H4 (cell line): ENCODE measurements at places on chromosomes 2 and 18. TPM values are rescaled to one million over a fixed set of nuclear protein-coding genes. Genes with fewer than 3 reads are reported as not detected.

DNA sequence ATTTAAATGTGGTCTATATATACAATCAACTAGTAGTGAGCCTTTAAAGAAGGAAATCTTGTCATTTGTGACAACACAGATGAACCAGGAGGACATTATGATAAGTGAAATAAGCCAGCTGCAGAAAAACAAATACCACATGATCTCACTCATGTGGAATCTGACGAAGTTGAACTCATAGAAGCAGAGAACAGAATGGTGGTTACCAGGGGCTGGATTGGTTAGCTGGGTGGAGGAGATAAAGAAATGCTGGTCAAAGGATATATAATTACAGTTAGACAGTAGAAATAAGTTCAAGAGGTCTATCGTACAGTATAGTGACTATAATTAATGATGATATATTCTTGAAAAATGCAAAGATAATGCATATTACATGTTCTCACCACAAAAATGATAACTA, 267.9 kb downstream of the FBXO15 start:
- DNase-seq, result peak; percentile 5

FOXI3 gene
- total RNA-seq, result not detected in 2 replicates

SRD5A2 gene
- total RNA-seq, result not detected in 2 replicates

GNLY gene
- total RNA-seq, result not detected in 2 replicates
